ENCODE measurements at places on chromosomes 3 and 15. TPM values are rescaled to one million over a fixed set of nuclear protein-coding genes. Genes with fewer than 3 reads are reported as not detected.

The SLC22A14 gene
- total RNA-seq: not detected

The ALDH1A2 gene
- total RNA-seq: 14.0 TPM

The ZNF80 gene
- not detected for total RNA-seq

The OXTR gene
- total RNA-seq: 0.14 TPM

The LRRC2 gene
- 114 TPM for total RNA-seq

The NOX5 gene
- total RNA-seq: not detected

The HESX1 gene
- total RNA-seq: 0.30 TPM

The KCNAB1 gene
- total RNA-seq: 2.4 TPM

The FEZF2 gene
- total RNA-seq: not detected

The SH3GL3 gene
- not detected for total RNA-seq

The NEK11 gene
- total RNA-seq: 1.3 TPM

GRCh38 chr3:23602971-23603370 is 202.8 kb upstream of the UBE2E1 start:
- no peak for DNase-seq

DNA sequence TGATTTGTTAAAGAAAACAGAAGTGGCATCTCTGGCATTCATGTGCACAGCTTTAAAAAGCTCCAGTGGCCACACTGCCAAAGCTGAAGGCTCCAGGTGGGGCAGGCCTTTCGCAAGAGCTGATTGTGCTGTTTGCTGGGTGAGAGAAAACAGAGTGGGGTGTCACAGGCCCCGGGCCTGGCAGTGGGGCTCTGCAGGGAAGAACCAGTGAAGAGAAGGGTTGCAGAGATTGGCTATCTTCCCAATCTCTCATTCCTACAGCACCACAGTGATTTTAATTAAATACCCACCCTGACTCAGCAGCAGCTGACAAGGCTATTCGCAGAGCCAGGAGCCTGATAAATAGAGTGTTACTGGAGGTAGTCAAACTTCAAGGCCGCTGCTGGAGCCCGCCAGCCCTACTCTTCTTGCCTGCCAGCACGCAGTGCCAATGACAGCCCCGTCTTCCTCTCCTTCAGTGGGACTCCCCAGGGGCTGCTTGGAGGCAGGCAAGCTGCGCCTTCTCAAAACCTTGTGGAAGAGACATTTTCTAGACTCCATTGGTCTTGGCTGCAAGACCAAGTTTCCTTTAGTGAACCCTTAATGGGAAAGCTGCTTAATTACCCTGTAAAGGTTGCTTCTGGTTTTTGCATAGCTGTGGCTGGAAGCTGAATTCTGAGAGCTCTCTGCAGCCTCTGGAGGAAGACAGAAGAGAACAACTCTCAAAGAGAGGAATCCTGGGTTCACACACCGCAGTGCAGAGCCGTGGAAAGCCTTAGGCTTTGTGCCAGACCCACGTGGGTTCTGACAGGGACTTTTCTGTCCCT is 225.8 kb upstream of the SLCO3A1 start:
- peak; percentile 67 for DNase-seq

- no peak for DNase-seq
Measured at GRCh38 chr3:189027626-189028155, 144.1 kb upstream of the TPRG1 start.

DNA sequence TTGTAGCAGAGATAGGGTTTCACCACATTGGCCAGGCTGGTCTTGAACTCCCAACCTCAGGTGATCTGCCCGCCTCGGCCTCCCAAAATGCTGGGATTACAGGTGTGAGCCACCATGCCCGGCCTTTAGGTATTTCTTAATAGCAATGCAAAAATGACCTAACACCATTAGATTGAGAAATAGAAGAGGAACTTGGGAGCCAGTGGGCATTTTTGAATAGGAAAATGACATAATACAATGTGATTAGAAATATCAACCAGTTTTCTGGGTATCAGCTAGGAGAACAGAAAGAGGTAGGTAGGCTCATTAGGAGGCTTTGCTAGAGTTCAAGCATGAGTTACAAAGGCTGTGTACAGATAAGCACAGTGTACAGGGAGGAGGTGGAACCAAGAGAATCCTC is 101.8 kb upstream of the TBC1D5 start:
- DNase-seq: no peak

DNA sequence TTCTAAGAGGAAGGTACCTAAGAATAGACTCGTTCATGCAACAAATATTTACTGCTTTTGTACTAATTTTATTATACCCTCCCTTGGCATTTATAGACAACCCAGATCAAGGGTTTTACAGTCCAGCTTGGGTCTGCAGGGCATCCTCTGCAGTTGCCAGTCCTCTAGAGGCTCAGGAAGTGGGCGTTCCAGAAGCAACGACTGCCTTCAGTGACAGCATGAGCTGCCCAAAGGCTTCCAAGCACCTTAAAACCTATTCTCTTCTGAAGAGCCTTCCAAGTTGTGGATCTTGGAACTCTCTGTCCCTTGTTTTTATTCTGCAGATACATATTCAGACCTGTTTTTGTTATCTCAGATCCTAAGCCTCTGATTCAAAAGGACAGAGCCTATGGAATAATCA is 95.6 kb downstream of the RAD18 start:
- DNase-seq: no peak

DNA sequence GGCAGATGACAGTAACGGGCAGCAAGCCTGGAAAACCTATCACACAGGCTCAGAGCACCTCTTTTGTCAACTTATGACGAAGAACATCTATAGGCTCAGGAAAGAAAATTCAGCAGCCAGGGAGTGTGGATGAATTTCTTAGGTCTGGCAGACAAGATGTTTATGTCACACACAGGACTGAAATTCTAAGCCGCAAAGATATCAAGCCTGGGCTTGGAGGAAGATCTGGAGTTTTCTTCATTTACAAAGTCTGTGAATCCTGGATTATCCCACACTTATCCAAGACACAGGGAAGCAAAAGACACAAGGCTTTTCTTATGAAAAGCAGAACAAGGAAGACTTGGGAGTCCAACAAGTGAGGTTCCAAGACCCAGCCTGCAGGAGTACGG is 23.4 kb upstream of the CHCHD6 start:
- no peak for DNase-seq

- DNase-seq: no peak
Measured at GRCh38 chr3:53026382-53027162, 19.3 kb downstream of the SFMBT1 start.

GRCh38 chr3:33317963-33318709 is 40.9 kb downstream of the FBXL2 start:
- no peak for DNase-seq

GRCh38 chr3:183591881-183592521 is 36.5 kb upstream of the KLHL6 start:
- no peak for DNase-seq

GRCh38 chr3:14922863-14923262 is 24.5 kb upstream of the NR2C2 start:
- DNase-seq: no peak

DNA sequence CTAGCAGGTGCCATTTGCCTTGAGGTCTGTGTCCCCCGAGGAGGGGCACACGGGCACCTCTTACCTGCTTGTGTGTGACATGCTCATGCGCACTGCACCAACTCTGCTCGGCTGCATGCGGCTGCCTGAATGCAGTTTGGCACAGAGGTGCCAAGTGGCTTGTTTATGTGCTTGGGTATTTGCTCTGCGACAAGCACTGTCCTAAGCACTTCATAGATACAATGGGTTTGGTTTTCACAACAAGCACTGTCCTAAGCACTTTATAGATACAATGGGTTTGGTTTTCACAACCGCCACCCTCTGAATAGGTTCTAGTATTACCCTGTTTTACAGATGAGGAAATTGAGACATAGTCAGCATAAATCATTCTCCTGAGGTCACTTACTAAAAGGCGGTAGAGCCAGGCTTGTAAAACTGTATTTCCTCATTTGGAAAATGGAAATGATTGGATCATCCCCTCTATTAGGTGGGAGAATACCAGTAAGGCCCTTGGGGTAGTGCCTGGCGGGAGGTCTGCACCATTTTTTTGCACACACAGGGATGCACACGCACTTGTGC is 487 bp downstream of the ITIH4 start:
- DNase-seq: no peak

DNA sequence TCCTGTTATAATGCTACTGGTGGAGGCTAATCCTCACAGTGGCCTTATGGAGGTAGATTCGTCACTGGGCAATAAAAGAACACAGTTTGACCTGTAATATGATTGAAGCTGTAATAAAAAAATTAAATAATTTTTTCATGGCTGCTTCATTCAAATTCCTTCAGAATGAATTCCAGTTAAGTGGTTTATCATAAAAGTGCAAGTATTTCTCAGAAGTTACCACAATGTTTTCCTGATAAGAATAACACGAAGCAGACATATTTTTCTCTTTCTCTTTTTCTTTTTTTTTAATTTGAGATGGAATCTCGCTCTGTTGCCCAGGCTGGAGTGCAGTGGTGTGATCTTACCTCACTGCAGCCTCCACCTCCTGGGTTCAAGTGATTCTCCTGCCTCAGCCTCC is 15.6 kb downstream of the B4GALT4 start:
- DNase-seq: no peak

- no peak for DNase-seq
Measured at GRCh38 chr15:95604634-95605036, 725.9 kb upstream of the NR2F2 start.

GRCh38 chr3:13587442-13587841 is 38.5 kb downstream of the FBLN2 start:
- DNase-seq: no peak

DNA sequence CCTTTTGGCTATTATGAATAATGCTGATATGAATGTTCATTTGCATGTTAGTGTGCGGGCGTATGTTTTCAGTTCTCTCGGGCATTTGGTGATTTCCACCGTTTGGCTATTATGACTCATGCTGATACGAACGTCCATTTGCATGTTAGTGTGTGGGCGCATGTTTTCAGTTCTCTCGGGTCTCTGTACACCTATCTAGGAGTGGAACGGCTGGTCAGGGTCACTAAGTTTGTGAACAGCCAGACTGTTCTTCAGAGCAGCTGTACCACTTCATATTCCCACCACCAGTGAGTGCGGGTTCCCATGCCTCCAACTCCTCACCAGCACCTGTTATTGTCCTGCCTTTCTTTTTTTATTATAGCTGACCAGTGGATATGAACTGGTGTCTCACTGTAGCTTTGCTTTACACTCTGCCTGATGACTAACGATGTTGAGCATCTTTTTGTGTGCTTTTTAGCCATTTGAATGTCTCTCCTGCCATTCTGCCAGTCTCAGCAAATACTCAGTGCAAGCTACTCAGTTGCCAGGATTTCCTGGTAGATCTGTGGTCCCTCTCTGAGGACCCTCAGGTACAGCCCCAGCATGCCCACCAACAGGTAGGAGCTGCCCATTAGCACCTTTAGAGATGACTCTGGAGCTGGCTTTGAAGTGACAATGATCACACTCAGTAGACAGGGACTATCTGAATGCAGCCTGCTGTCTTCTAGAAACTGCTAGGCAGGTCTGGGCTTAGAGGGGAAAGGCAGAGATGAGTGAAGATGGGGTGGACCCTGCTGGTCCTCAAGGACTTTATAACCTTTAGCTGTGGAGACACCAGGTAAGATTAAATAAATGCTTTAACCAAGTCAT is 141.1 kb downstream of the XXYLT1 start:
- no peak for DNase-seq

DNA sequence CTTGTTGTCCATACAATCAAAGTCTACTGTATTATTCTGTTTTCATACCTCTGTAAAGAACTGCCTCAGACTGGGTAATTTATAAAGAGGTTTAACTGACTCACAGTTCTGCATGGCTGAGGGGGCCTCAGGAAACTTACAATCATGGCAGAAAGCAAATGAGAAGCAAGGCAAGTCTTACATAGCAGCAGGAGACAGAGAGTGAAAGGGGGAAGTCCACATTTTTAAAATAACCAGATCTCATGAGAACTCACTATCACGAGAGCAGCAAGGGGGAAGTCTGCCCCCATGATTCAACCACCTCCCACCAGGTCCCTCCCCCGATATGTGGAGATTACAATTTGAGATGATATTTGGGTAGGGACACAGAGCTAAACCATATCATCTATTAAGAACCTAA is 724.6 kb upstream of the CBLB start:
- DNase-seq: no peak

DNA sequence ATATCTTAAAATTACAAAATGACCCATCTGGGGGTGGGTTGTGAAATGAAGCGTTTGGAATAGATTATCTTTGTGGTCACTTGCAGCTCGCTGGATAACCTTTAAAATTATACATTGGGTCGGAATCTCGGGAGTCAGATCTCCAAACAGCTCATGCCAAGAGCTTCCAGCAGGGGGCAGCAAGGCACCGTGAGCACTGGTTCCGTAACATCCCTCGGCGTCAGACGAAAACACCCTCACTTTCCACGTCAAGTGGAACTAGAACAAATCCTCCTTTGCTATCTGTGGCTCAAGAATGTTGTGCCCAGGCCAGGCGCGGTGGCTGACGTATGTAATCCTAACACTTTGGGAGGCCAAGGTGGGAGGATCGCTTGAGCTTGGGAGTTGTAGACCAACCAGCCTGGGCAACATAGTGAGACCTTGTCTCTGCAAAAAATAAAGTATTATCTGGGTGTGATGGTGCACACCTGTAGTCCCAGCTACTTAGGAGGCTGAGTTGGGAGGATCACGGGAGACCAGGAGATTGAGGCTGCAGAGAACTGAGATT is 31.1 kb downstream of the UMPS start:
- DNase-seq: peak; percentile 89

DNA sequence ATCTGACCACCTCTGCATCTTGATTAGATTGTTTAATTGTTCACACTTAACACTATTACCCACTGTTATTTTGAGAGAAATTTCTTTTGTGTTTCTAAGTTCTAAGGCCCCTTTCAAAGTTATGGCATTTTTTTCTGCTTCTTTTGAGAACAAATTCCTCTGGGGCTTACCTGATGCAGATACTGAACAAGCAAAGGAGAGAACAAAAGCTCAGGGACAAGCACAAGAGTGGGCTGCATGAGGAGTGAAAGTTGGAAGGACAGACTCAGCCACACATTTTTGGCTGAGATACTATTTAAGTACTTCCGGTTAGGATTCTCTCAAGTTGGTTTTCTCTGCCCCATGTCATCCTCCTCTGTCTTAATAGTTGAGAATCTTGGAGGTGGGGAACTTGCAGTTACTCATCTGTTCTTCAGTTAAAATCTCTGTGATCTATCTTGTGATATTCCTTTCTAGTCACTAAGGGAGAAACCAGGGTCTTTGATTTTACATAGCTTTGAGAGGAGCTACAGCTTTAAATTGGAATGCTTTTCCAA is 54.7 kb downstream of the CMTM6 start:
- DNase-seq: no peak

DNA sequence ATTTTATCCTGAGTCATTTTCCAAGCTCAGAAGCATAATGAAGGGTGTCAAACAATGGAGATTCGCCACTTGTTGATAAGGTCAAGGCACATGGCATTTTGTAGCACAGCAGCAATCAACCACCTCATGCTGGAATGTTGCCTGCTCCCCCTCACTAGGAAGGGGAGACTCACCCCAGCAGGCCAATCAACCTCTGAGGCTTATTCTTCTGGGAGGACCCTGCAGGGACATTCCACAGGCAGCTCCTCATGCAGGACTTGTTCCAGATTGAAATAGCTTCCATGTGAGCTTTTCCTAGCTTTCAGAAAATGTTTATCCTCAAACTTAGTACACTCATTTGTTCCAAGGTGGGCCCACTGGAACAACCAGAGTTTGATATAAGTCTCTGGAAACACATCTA is 77.6 kb downstream of the SSR3 start:
- no peak for DNase-seq

GRCh38 chr15:86355801-86356200 is 276.1 kb downstream of the AGBL1 start:
- no peak for DNase-seq
